ENCODE measurements at places on chromosomes 16 and 17.

DNA sequence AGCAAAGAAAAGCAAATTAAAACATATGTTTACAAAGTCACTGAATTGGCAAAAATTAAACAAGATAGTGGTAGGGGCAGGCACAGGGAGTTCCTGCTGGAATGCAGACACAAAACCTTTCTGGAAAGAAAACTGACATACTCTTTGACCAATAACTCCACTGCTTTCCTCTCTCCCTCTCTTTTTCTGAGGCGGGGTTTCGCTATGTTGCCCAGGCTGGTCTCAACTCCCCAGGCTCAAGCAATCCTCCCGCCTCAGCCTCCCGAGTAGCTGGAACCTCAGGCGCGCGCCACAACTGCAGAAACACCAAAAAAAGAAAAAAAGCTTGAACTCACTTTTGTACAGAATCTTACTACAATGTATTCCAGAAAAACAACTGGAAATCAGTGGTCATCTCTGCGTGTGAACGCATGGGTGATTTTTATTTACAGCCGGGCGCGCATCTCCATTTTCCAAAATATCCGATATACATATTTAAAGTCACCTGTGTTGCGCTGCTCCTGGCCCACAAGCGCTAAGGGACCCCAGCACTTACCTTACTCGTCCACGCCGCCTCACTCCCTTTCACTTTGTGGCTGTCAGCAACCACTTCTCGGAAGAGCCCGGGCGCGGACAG lies 480 bp downstream of the TXNL4B start:
- peak; percentile 4 for ATAC-seq

DNA sequence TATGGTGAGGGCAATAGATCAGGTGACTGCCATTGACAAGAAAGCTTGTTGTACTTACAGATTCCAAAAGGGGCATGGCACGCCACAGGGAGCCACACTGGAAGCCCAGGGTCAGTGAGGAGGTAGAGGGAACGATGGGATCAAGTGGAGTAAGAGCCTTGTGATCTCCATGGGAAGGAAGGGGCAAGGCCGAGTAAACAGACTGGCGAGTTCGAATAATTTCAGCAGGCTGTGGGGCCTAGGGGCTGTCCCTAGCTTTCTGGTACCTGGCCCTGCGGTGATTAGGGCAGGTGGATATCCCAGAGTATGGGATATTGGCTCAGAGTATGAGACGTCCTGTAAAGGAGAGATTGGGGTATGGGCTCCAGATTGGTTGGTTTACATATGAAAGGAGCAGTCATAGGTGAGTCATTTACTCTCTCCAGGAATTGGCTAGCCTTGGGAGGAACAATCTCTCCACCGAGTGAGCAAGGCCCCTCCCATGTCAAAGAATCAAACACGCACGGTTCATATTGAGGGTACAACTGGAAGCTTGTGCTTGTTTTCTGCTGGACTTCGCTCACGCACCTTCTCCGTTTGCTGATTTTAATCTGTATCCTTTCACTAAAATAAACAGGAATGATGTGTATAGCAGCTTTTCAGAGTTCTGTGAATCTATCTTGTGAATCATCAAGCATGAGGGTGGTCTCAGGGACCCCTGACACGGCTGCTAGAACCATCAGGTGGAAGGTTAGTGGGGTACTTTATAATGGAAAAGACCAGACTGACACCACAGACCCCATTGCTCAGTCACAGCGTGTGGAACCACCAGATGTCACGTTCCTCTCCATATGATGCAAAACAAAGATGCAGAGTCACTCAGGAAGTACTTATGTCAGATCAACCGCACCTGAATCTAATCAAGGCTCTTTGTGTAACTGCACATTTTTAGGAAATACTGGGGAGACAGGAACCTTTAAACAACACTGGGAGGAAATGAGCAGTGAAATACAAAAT lies 27.9 kb downstream of the GABARAPL2 start:
- no peak for ATAC-seq

- no peak for ATAC-seq
Observed at GRCh38 chr17:29379084-29379991, 10.8 kb upstream of the TAOK1 start.

- no peak for ATAC-seq
Observed at GRCh38 chr16:84629580-84629979, 11.7 kb upstream of the COTL1 start.

GRCh38 chr17:78120971-78121800 lies 7.4 kb downstream of the TMC6 start:
- no peak for ATAC-seq

- ATAC-seq = peak; percentile 73
Observed at GRCh38 chr16:88453217-88453531, at the start of gene ZFPM1. Gene ZFPM1 (plus strand): TSS chr16:88453280. CDS start chr16:88453639, 359 bp downstream.

GRCh38 chr17:49353607-49354006 lies 8.4 kb downstream of the ZNF652 start:
- no peak for ATAC-seq
